ENCODE measurements at places on chromosomes 6 and 20.

- DNase-seq, result no peak
These were observed 287.1 kb upstream of the PRDM1 start for GRCh38 chr6:105799056-105799455.

GRCh38 chr6:22670605-22671004, 101.2 kb downstream of the HDGFL1 start:
- DNase-seq, result no peak

DNA sequence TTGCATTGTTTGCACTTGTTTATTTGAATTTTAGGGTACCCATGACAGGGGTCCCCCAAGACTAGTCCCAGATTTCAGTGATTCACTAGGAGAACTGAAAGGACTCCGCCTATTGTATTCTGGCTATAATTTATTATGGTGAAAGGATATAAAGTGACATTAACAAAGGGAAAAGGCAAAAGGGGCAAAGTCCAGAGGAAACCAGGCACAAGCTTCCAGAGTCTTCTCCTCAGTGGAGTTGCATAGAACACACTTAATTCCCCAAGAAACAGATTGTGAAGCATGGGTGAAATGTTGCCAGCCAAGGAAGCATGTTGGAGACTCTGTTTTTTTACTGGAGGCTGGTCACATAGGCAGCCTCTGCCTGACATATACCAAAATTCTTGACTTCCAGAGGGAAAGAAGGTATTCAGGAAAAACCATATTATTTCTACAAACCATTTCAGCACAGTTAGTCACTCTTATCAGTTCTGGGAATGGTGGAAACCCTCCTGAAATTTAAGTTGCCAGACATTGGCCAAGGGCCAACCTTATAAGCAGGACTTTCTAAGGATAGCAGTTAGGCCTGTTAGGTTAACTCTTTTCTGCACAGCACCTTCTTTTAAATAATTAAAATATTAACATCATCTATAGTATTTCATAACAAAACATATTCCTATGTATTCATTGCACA, 71.8 kb downstream of the FIG4 start:
- no peak for DNase-seq

- DNase-seq, result no peak
These were observed 94.6 kb downstream of the TFAP2A start for GRCh38 chr6:10320291-10320690.

DNA sequence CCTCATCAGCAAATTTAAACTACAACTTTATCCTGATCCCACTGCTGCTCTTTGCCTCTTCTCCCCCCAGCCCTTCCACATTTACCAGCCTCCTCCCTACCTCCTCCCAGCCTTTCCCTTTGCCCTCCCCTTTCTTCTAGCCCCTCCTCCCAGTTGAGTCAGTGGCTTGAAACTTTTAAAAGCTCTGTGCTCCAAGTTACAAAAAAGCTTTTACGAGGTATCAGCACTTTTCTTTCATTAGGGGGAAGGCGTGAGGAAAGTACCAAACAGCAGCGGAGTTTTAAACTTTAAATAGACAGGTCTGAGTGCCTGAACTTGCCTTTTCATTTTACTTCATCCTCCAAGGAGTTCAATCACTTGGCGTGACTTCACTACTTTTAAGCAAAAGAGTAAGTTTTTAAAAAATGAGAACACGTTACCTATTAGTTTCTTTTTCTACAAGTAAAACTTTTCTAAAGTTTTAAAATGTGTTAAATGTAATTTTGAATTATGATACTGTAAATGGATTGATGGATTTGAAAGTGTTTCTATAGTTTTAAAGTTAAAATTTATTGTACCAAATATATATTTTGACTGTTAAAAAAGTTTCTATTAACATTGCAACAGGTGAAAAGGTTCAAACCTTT, at the start of gene GJA1:
Gene GJA1 (plus strand): TSS at position 203 of the 626 bp plus-strand sequence. CDS start 11,202 bp downstream, outside the sequence.
- no peak for DNase-seq

- DNase-seq, result no peak
These were observed at the start of gene TOX2 for GRCh38 chr20:43914311-43915210. TSS of gene TOX2 (plus strand) at chr20:43914852. CDS start at chr20:43914892, 40 bp downstream.

DNA sequence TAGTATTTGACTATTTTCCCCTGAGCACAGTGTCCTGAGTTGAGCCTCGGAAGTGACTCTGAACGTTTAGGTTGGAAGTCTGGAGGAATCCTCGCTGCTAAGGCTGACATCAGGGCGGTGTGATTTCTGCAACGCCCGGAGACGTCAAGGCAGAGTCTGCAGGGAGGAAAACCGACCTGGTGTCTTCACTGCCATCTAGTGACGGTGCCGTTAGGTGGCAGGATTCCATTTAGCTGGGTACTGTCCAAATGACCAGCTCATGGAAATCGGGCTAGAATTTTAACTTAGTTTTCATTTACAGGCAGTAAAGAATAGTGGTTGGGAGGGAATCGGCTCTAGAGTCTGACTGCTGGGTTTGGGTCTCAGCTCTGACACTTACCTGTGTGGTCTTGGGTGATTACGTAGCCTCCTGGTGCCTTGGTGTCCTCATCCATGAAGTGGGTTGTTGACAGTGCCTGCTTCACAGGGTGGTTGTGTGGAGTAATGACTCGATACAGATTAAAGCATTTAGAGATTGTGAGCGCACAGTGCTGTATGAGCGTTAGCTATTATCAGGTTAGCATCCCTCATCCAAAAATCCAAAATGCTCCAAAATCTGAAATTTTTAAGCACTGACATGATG, 35.0 kb downstream of the FOXF2 start:
- no peak for DNase-seq

GRCh38 chr6:124797224-124797623, 165.0 kb upstream of the RNF217 start:
- DNase-seq, result no peak

DNA sequence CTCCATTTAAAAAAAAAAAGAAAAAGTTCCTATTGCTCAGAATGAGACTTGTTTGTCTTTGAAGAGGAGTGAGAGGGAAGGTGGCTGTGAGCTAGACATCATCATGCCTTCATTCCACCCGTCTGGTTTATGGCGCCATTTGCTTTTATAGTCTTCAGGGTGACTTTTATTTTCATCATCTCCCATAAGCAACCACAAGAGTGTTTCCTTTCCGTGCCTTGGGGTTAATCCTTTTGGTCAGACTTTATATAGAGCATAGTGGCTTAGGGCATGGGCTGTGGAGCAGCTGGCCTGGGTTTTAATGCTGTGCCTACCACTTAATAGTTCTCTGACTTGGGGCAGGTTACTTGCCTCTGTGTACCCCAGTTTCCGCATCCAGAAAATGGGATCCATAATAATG, 77.8 kb downstream of the RREB1 start:
- no peak for DNase-seq

DNA sequence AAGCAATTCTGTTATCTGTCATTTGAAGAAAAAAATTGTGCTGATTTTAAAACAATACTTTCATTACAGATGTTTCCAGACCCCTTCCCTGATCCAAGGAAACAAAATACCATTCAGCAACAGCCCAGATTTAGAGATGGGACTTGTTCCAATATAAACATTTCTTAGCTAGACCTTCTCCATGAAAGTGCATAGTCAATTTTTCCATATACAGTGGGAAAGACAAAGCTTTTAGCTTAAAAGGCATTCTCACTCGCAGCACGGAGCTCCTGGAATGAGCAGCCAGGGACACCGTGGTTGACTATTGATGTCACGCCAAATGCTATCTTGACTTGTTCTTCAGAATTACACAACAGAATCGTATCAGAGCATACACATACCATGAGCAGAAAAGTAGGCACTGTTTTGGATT, 21.5 kb downstream of the LAMA4 start:
- no peak for DNase-seq

DNA sequence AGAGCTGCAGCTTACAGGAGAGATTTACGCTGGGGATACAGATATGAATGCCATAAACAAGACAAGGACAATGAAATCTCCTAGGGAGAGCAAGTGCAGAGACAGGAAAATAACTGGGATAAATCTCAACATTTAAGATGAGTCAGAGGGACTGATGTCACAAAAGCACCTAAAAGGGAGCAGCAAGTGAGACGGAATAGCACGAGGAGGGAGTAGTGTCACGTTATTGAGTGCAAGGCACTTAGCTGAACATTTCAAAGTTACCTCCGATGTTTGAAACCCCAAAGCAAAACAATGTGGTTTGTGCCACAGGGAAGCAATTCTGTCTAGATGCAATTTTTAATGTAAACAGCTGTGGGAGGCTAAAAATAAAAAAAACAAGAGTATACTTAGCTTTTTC, 1131.7 kb upstream of the EYS start:
- no peak for DNase-seq

- no peak for DNase-seq
These were observed 3.8 kb downstream of the PTPRT start for GRCh38 chr20:43185901-43186300.

- DNase-seq, result no peak
These were observed at the start of gene PROKR2 for GRCh38 chr20:5316188-5317158. TSS of gene PROKR2 (minus strand) at chr20:5316954. CDS start at chr20:5314369, 2,585 bp downstream.

GRCh38 chr6:124955108-124955856, 7.0 kb upstream of the RNF217 start:
- no peak for DNase-seq

GRCh38 chr6:118377711-118378414, 170.2 kb upstream of the PLN start:
- DNase-seq, result no peak

DNA sequence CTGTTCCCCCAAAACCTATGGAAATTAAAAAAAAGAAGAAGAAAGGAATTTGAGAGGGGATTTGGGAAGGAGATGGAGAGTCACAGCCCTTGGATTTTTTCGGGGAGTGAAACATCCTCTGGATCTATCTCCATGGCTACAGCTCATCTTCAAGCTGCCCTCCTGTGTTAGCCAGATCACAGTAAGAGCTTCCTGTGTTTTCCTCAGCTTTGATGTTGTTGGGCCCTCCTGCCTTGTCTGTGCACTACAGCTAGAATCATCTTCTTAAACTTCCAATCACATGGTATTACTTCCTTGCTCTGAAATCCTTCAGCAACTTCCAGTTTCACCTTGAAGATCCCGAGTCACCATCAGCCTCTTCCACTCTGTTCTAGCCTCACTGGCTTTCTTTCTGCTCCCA, 207.8 kb upstream of the ZFP64 start:
- DNase-seq, result no peak

DNA sequence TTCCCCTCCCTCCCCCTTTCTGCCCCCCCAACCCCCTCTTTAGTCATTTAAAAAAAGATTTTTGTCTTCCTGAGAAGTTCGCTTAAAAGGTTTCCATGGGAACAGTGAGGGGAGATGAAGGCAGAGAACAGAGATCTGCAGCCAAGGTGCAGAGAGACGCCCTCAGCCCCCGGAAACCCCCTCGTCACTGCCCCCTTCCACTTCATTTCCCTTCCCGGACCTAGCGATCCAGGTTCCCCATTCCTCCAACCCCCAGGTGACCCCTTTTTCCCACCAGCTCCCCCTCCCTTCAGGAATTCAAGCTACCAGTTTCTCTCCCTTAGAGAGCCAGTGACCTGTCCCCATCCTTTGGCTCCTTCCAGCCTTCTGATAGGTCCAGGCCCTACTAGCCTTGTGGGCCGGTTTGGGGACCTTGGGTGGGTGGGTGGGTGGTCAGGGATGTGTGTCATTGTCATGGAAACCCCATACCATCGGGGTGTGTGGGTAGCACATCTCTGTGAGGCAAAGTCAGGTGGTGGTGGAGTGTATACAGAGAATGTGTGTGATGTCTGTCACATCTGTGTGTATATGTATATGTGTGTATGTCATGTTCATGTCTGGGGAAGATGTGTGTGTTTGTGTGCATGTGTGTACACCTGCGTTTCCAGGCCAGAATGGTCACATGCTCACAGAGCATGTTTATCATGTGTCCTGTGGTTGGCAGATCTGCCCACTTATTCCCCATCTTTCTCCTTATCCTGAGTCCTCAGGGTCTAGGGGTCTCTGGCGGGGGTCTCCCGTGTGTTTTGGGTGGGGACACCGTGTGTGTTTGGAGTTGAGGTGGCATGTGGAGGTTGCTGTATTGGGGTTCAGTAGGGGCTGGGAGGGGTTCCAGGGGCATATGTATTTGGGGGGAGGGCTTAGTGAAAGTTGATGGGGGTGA, 7.0 kb downstream of the SYNGAP1 start:
- DNase-seq, result no peak

DNA sequence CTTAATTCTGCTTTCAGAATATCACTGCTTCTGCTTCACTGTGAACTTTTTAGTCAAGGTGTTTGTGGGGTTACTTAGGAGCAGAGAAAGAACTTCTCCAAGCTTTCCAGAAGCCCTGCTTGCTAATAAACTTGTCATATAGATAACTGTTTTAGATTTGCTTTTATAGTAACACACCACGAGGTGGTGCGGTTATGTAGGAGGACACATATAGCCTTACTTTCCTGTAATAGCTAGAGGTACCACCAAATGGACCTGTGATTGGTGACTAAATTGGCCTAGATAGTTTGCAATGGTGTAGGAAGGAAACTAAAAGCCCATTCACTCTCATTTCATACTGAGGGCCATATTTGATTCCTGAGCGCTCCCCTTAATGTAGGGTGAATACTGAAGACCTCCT, 52.3 kb upstream of the BCLAF1 start:
- DNase-seq, result no peak

- no peak for DNase-seq
These were observed 49.9 kb downstream of the PIGU start for GRCh38 chr20:34626992-34627391.

DNA sequence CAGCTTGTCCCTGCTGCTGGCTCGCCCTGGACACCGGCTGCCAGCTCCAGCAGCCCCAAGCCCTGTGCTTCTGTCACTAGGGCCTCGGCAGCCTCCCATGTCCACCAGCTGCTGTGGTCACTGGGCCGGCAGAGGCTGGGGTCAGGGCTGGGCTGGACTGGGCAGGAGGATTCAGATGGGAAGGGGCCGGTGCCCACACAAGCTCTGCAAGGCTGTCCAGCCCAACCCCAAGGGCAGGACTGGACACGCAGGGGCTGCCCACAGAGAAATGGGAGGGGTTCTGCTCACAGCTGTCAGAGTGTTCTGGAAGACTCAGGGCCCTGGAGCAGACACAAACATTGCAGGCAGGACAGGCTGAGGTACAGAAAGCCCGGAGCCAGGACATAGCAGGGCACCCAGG, 65.6 kb downstream of the ADNP start:
- no peak for DNase-seq

DNA sequence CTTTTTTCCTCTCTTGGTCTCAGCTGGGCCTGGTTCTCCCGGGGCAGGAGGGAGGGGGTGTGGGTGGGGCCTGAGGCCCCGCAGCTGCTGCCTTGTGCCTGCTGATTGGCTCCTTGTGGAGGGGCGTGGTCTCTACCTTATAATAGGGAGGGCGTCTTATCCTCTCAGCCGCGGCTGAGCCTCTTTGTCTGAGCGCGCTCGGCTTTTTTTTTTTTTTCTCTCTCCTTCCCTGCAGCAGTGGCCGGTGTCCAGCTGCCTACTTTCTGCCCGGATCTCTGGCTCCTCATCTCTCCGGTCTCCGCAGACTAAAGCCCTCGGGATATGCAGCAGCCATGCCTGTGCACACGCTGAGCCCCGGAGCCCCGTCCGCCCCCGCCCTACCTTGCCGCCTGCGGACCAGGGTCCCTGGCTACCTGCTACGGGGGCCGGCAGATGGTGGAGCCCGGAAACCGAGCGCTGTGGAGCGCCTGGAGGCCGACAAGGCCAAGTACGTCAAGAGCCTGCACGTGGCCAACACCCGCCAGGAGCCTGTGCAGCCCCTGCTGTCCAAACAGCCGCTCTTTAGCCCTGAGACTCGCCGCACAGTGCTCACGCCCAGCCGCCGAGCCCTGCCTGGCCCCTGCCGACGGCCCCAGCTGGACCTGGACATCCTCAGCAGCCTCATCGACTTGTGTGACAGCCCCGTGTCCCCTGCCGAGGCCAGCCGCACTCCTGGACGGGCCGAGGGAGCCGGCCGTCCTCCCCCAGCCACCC, 11.1 kb downstream of the FAM110A start:
- peak; percentile 67 for DNase-seq

All from C1 segment of cervical spinal cord (tissue), 14 donors.